ENCODE measurements at places on chromosomes 5 and 9.

GRCh38 chr5:10553476-10553875, 10.4 kb upstream of the ANKRD33B start:
- DNase-seq = no peak

DNA sequence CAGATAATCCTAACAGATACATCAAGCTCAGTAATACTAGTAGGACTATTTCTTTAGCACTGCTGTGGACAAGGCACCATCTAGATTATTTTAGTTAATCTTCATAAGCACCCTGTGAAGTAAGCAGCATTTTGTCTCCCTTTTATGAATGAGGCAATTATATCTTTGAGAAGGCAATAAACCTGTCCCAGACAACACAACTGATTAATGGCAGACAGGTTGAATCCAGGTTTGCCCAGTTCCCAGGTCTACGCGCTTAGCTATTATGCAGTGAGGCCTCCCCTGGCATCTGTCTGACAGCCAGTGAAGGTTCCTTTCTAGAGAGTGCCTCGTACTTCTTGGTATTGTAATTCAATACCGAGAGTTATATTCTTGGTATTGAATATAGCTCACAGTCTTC, 9.7 kb upstream of the LVRN start:
- DNase-seq = no peak

- DNase-seq = peak; percentile 64
Measured at GRCh38 chr5:179801304-179802206, 5.1 kb downstream of the MGAT4B start.

- no peak for DNase-seq
Measured at GRCh38 chr5:133806847-133807246, 161.6 kb downstream of the C5orf15 start.

DNA sequence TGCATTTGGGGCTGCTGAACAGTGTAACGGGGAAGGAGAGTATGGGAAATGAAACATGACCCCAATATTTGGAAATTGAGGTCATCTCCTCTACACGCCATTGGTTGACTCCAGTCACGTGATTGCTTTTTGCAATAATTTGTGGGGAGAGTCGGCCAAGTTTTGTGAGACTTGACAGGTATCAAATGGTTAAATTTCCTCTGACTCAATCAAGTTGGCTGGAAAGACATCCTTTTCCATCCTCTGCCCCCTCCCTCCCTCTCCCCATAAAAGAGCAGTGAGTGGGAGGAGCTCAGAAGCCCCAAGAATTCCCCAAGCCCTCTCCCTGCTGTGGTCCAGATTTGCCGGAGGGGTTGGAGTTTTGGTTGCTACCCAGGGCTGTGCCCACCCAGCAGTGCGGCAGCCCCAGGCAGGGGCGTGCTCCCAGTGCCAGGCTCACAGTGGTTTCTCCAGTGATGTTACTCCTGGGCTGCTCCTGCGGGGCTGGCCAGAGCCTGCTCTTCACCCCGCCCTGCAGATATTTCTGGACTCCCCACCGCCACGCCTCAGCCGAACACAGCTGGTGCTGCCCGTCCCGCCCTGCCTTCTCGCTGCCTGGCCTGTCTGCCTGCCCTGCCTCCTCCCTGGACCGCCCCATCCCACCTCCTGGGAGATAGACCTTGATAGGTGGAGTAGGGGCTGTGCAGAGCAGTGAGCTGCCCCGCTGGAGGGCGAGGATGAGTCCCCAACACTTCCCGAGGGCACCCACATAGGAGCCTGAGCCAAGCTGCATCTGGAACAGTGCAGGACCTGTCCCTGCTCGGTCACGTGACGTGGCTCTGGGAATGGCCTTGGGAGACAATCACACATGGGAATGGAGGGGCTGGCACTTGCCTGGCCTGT, 3.4 kb downstream of the COL5A1 start:
- no peak for DNase-seq

DNA sequence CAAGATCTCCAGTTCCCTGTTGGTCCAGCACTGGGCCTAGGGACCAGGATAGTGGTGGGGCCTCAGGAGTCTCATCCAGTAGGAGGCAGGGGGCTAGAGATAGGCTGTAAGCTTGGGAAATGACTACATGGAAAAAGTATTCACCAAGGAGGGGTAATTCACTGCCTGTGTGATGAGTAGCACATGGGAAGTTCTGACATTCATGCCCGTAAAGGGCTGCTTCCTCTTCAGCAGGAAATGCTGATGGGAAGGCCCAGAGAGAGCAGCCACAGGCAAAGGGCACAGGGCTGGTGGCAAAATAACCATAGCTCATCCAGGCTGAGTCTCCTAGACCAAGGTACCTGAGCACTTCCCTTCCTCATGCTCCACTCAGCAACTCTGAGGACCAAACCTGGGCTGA, 23.1 kb upstream of the FRRS1L start:
- no peak for DNase-seq
